Hematopoietic multipotent progenitor cell treated with erythropoietin and hydrocortisone succinate and interleukin-3 and kit ligand, for 4 days (in vitro differentiated cells): ENCODE measurements at places on chromosomes 2 and 18.

DNA sequence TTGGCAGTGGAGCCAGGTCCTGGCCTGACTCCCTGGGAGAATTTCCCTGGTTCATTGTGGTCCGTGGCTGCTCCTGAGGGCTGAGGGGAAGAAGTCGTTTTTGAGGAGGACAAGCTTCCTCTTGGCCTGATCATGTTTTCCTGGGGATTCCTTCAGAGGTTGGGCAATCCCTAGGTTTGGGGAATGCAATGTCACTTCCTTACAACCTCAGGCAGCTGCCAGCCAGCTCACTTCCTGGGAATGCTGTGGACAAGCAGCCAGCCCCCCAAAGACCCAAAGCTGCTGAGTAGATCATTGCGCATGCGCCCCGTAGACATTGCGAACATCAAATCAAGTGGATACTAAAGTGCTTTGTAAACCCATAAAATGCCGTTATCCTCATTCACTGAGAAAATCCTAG, 7.7 kb upstream of the DNMT3A start:
- no peak for DNase-seq

DNA sequence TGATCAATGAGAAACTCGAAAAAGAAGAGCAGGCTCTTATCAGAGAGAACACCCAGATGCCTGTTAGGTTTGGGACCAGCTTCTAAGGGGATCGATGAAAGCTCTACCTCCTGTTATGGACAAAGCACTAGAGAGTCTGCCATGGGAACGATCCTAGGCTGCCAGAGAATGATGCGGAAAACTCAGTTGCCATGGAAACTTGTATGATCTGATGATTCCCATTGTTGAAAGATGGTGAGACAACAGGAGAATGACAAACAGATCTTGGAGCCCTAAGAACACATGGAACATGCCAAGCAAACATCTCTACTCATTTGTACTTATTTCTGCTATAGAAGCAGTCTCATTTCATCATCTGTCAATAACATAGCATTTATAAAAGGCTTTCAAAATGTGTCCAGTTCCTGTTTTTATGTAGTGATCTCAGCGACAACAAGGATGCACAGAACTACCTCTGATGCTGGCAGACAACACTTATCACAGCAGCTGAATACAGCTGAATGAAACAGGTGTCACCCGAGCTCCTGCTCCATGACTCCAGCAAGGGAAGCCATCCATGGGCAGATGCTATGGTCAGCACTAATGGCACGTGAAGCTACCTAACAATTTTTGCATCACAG, 59.6 kb downstream of the NCKAP5 start:
- DNase-seq, result no peak

- DNase-seq, result no peak
These were observed 20.8 kb downstream of the FAM171B start for GRCh38 chr2:186714611-186715010.

DNA sequence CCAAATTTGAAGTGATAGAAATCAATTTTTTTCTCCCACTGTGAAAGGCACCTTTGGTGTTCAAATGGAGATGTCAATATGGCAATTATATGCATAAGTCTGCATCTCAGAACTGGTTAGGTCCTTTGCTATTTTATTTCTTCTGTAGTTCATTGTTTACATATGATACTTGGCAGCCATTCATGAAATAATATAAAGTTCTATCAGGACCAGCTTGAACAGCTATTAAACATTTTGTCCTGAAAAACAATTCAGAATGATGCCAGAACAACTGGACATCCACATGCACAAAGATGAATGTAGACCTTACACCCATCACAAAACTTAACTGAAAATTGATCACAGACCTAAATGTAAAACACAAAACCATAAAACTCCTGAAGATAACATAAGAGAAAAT, 41.8 kb upstream of the ARHGAP28 start:
- no peak for DNase-seq
